NCI-H1048 (cell line): ENCODE measurements at places on chromosomes 3 and 15.

DNA sequence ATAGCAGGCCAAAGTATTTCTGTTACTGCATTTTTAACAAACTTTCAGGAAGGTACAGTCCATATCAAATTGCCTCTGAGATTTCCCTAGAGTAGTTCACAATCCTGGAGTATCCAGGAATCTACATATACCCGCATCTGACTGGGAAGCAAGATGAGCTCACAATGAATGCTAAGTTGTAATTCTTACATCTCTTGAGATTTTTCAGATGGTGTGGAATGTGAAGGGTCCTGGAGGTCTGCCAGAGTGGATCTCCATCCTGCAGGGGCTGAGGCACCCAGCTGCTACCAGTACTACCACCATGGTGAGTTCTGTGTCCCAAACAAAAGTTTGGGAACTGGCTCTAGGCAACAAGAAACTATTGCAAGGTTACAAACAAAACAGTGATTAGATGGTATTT is 156.7 kb upstream of the CCDC54 start:
- no peak for DNase-seq

DNA sequence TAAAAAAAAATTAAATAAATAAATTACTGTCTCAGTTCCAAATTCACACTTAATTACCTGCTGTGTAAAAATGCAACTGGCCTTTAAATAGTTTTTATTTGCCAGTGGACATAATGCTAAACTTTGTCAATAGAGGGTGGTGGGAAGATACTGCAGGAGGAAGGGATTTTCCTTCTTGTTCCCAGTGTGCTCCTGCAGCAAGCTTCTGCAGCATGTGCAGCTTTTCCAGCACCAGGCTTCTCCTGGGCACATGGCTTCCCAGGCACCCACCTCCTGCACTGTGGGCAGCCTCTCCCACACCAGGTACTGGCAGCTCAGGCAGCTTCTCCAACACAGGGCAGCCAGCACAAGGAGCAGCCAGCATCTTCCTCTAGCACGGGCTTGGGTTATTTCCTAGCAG is 29.6 kb upstream of the BBX start:
- DNase-seq = no peak

- no peak for DNase-seq
Measured at GRCh38 chr15:38904298-38904697, 339.7 kb upstream of the RASGRP1 start.

DNA sequence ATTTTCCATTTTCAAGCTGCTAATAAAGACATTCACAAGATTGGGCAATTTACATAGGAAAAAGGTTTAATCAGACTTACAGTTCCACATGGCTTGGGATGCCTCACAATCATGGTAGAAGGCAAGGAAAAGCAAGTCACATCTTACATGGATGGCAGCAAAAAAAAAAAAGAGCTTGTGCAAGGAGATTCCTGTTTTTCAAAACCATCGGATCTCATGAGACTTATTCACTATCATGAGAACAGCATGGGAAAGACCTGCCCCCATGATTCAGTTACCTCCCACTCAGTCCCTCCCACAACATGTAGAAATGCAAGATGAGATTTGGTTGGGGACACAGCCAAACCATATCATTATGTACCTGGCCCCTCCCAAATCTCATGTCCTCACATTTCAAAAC is 202.0 kb downstream of the FNDC3B start:
- no peak for DNase-seq

DNA sequence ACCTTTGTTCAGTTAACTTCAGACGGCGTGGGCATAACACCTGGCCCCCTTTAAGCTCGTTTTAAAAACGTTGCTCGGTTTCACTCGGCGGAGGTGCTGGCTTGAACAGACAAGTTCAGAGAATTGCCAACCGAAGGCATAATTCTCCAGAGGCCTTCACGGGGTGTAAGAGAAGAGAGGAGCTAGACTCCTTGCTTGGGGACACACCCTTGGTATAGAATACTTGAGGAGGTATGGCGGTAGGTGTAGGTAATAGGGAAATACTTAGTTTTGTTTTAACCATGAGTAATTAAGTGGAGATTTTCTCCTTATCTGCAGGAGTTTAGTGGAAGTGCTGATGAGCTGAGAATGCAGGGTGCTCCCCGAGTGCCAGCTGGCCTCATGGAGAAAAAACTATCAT is 921 bp downstream of the FBXL2 start:
- no peak for DNase-seq

- no peak for DNase-seq
Measured at GRCh38 chr3:87052499-87053260, 61.7 kb upstream of the VGLL3 start.

- no peak for DNase-seq
Measured at GRCh38 chr3:106985721-106986120, 391.5 kb upstream of the CCDC54 start.
